Stimulated activated CD4-positive, alpha-beta T cell treated with anti-CD3 and anti-CD28 coated beads, TNF-alpha, amount 100 ng/mL, for 4 hours (primary cell): ENCODE measurements at places on chromosomes 1 and 21.
A peak's percentile ranks its signal among the peaks of the same experiment; 100 is the strongest.

DNA sequence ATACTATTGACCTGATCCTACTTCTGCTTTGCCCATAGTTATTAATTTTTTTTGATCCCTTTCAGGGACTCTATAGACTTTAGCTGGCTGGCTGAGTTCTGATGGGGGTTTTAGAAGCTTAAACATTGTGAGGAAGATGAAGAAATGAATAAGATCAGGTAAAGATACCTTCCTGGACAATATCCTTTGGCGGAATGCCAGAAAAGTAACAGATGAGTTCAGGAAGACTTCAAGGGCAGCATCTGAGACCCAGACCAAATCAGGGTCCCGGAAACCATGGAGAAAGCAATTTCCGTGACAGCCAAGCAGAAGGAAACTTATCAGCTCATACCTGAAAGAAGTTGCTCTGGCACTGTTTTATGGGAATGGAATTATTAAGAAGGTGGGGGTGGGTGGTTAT lies 100.4 kb downstream of the XCL2 start:
- DNase-seq: no peak

DNA sequence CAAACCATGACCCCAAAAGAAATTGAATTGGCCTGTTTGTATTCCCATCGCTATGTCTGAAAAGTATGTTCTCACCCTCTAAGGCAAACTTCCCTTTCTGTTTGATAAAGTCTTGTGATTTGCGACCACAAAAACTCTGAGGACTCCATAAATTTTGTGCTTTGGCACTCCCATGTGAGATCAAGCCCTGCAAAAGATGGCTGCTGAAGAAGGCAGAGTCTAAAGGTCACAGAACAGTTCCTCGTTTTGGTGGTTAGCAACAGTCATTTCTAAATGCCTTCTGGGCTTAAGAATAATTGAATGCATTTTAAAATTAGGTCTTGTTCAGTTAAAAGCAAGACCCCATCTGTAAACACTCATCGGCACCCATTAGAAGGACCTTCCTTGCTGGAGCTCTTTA lies 441.6 kb downstream of the OMA1 start:
- DNase-seq: no peak

- no peak for DNase-seq
Measured at GRCh38 chr1:61050541-61051442, 31.6 kb upstream of the NFIA start.

DNA sequence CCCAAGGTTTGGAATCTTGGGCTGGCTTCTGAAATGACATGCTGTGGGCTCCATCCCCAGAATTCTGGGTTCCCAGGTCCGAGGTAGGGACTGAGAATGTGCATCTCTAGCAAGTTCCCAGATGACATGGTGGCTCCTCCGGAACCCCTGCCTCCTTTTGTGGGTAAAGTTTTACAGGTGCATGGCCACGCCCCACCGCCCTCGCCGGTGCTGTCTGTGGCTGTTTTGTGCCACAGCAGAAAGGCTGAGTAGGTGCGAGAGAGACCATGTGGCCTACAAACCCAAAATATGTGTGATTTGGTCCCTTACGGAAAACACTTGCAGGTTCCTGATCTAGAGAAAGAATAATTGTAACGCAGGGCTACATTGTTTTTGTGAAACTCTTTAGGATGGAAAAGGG lies 30.9 kb downstream of the SKI start:
- DNase-seq: peak; percentile 53

DNA sequence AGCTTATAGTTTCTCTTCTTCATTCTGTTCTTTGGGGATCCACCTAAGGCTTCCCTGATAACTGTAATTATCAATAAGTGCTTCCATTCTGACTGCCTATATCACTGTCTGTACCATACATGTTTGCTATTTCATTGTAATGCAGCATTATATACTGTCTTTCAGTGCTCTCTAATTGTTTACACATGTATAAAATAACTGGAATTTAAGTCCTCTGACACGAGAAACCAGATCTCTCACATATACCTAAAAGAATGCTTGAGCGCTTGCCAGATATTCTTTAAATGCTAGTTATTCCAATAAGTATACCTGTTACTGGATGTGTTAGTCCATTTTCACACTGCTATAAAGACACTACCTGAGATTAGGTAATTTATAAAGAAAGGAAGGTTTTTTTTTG lies 34.7 kb downstream of the CELF3 start:
- no peak for DNase-seq

- peak; percentile 55 for DNase-seq
Measured at GRCh38 chr1:111222308-111223125, 5.0 kb upstream of the CHI3L2 start.

GRCh38 chr1:166952002-166952746 lies 23.2 kb downstream of the ILDR2 start:
- DNase-seq: no peak

GRCh38 chr1:237471956-237472355 lies 418.8 kb downstream of the ZP4 start:
- DNase-seq: no peak

DNA sequence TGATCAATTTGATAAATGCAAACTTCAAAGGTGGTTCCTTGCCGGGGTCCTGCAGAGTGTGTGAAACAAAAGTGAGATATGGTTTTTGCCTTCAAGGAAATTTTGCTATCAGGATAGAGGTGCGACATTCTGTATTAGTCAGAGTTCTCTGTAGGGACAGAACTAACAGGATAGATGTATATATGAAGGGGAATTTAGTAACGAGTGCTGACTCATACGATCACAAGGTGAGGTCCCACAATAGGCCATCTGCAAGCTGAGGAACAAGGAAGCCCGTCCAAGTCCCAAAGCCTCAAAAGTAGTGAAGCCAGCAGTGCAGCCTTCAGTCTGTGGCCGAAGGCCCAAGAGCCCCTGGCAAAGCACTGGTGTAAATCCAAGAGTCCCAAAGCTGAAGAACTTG lies 157.0 kb downstream of the RYR2 start:
- DNase-seq: no peak

DNA sequence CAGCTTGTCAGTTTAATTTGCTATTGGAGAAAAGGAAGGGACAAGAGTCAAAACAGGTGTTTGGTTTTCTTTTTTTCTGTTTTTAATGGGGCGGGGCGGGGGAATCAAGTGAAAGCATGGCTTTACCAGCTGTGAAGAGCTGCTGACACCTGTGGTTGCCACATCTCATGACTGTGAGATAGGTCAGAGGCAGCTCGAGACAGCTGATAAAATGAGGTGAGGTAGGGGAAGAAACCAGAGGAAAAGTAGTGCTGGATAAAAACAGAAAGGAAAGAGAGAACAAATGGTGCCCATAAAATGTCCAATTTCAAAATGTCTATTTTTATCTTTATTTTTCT lies 272.3 kb downstream of the NEGR1 start:
- DNase-seq: no peak

DNA sequence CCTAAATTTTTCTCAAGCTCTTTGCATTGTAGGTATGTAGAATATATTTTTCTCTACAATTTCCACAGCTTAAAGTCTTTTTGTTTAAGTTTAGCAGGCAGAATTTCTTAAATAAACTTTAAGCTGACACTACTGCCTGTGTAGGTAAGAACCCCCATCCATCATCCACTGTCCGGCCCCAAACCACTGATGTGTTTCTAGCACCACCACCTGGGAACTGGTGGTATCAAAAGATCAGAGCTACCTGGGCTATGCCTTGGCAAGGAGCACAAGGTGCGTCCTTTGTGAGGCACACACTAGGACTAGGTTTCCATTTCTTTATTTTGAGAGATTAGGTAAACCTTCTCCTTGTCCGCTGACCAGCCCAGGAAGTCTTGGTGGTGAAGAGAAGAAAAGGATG lies 10.5 kb upstream of the LELP1 start:
- no peak for DNase-seq

DNA sequence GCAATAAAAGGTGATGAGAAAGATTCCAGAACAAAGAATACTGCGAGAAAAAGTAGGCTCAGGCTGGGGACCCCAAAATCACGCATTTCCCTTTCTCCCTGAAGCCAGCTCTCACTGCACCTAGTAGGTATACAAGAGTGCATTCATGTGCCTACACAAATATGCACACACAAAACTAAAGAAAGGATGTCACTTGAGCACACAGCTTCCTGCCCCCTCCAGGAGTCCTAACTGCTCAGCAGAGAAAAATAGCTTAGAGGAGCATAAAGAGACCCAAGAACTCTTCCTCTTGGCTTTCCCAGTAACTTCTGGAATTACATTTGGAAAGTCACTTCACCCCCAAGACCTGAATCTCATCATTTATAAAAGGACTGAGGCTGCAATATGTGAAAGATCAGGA lies 38.0 kb downstream of the JAK1 start:
- no peak for DNase-seq

DNA sequence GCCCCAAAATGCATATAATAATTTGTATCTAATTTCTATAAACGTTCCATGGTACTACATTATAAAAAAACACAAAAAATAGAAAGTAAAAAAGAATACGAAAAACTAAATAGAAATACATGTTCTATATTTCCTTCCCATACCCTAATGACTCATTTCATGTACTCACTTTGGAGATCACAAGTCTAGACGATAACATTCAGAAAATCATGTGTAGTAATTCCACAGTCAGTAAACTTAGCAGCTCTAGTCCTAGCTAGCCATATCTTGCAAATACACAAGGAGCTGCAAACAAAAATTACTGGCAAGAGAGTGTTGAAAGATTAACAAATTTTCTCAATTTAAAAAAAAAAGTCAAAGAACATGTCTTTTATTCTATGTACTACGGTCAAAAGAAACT lies 1.4 kb downstream of the GOLPH3L start:
- no peak for DNase-seq

DNA sequence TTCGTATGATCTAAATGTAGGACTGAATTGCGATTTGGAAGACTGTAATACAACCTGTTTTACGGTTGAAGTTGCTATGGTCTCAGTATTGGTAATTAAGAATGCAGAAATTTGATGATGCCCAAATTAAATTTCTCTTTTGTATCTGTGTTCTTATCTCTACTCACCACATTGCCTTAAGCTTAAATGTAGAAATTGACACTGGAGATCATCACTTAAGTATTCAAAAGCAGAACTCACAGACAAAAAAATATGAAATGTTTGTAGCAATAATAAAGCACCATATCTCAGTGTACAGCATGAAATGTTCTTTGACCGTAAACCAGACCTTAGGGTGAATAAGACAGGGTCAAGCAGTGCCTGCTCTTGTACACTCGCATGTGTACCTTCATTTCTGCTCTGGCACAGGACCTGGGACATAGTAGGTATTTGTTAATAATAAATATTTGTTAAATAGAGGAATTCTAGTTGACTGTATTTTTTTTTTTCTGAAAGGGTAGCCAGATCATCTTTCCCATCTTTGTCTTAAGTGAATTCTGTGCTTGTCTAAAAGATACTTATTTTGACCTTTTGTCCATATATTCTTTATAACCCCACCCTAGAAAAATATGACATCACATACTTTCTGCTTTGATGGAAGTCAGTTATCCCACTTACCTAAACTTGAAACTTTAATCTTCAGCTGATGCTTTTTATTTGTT lies 1.5 kb downstream of the CDC7 start:
- no peak for DNase-seq

DNA sequence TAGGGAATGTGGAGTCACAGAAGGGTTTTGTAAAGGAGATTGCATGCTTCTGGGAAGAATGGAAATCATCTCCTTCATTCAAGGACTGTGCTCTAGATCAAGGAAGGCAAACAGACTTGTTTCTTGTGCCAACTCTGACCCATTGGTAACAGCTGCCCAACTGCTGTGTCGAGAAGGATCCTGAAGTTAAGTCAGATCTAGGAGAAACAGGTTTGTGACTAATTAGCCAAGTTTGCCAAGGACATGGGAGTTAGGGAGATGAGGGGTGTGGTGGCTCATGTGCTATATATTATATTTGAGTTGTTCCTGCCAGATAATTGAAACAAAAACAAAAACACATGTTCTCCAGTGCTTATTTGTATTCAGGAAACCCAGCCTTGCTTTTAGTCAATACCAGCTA lies 251.2 kb upstream of the USP24 start:
- DNase-seq: no peak

GRCh38 chr1:172935062-172935592 lies 115.6 kb downstream of the TNFSF18 start:
- DNase-seq: no peak

GRCh38 chr1:8477166-8477982 lies 159.5 kb downstream of the SLC45A1 start:
- DNase-seq: no peak
